Mesothelial cell of epicardium (in vitro differentiated cells): ENCODE measurements at places on chromosomes 2 and 18. TPM values are rescaled to one million over a fixed set of nuclear protein-coding genes. Genes with fewer than 3 reads are reported as not detected.

DNA sequence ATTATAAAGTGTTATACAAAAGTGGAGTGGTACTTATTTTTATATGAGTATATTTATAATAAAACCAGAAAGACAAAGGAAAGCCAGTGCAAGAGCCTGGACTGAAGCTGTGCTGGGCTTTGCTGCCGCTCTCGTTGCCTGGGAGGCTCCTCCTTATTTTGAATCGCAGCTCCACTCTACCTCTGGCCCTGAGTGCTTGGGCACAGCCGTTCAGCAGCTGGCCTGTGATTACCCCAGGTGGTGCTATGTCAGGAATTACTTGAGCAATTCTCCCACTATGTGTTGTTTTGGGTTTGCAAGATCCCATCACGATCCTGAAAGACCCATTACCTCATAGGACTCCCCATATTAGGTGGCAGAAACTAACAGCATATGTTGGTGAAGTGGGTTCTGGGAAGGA lies 53.0 kb upstream of the LCLAT1 start:
- H3K36me3 ChIP-seq: no peaks in the 10 kb centered on the region
- no peaks in the 10 kb centered on the region for H3K4me1 ChIP-seq
- DNase-seq: no peak
- H3K4me3 ChIP-seq: no peak overlapping the region
- H3K27me3 ChIP-seq: peaks cover 7% of the 10 kb centered on the region

Gene CIB4
- total RNA-seq: not detected in 3 replicates

Gene SCN3A
- 0.11 to 0.23 TPM (median 0.16 TPM) in 3 replicates for total RNA-seq

Gene REG3A
- total RNA-seq: not detected in 3 replicates

Gene PASK
- total RNA-seq: 26.1 to 31.0 TPM (median 30.8 TPM) in 3 replicates

Gene SH3RF3
- 2.5 to 2.8 TPM (median 2.7 TPM) in 3 replicates for total RNA-seq

GRCh38 chr2:64838817-64839216 lies 150.4 kb upstream of the SLC1A4 start:
- no peaks in the 10 kb centered on the region for H3K4me1 ChIP-seq
- H3K4me3 ChIP-seq: no peak overlapping the region
- peaks cover under 1% of the 10 kb centered on the region for H3K27me3 ChIP-seq
- no peaks in the 10 kb centered on the region for H3K36me3 ChIP-seq
- no peak overlapping the region for H3K27ac ChIP-seq

DNA sequence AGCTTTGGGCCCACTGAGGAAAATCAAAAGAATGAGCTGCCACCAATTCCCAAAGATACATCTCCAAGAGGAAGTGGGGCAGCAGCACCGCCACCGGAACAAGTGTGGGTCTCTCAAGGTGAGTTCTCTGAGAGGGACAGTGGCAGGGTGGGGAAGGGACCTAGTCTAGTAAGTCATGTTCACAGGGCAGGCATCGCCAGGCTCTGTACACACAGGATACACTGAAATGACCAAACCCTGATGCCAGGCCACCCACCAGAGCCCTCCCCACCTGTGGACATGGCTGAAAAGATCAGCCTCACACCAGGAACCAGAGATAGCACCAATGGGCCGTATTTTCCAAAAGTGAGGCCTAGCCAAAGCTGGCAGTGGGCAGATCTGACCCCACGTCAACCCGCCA lies 108.2 kb upstream of the SMAD2 start:
- H3K36me3 ChIP-seq: peaks cover 5% of the 10 kb centered on the region
- no peak for DNase-seq
- peaks cover 19% of the 10 kb centered on the region for H3K4me1 ChIP-seq
- no peak overlapping the region for H3K4me3 ChIP-seq
- H3K27ac ChIP-seq: no peak overlapping the region

Gene LRP2
- total RNA-seq: 52.1 to 54.3 TPM (median 54.2 TPM) in 3 replicates

DNA sequence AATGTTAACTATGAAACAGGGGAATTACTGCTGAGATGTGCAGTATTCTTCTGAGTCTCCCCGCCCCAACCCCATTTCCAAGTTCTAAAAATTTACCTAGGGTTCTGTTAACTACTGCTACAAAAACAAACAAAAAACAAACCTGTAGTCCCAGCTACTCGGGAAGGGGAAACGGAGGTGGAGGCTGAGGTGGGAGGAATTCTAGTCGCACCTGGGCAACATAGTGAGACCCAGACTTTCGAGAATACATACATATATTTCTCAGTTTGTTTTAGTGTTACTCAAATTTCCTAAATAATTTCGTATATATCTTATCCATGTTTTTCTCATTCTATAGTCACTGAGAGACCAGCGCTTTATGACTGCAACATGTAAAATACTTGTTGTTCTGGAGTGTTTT lies 989 bp downstream of the STAM2 start:
- peak overlapping the region; percentile 100 for H3K27ac ChIP-seq
- H3K4me3 ChIP-seq: peak overlapping the region; percentile 97
- H3K4me1 ChIP-seq: peaks cover 30% of the 10 kb centered on the region

DNA sequence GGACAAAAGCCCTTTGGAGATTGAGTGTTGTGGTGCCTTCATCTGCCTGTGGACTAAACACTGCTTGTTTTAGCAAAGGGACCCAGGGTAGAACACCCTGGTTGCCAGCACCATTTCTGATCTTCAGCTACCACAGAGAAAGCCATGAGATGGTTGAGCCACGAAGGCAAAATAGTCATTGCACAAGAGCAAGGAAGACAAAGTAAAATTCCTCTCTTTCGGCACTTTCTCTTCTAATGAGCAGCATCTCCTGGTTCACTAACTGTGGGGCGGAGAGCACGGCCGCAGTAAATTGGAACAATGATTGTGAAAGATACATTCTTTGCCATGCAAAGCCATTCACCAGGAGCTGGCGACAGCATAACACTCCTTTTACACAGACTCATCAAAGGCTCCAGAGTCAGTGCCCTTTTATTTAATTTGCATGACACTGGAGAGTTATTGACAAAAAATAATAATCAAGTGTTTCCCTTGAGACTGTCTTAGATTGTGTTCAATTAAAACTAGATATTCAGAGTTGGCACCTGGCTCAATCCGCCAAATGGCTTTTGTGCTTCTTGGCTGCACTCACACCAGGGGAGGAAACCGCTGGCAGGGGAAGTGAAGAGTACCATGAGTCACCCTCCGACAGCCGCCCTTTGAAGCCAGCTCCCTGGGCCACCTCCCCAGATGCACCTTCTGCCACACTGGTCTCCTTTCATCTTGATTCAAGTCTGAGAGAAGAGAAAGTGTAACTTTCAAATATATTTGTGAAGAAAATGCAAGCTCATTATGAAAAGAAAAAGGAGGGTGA lies 100.5 kb upstream of the MEIS1 start:
- H3K27me3 ChIP-seq: no peaks in the 10 kb centered on the region
- peaks cover 17% of the 10 kb centered on the region for H3K4me1 ChIP-seq
- H3K27ac ChIP-seq: no peak overlapping the region
- no peaks in the 10 kb centered on the region for H3K36me3 ChIP-seq
- DNase-seq: no peak

DNA sequence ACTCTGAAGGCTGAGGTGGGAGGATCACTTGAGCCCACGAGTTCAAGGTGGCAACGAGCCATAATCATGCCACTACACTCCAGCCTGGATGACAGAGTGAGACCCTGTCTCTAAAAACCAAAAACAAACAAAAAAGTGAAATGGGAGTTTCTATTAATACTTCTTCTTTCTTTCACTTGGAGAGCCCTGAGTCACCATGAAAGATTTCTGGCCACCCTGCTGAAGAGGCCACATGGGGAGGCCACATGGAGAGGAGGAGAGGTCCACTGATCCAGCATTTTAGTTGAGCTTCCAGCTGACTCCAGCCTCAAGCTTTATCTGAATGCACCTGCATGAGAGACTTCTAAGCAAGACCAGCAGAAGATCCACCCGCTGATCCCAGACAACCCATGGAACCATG lies 74.2 kb upstream of the LAPTM4A start:
- H3K4me3 ChIP-seq: no peak overlapping the region
- H3K27me3 ChIP-seq: no peaks in the 10 kb centered on the region
- no peak for DNase-seq
- H3K27ac ChIP-seq: no peak overlapping the region

GRCh38 chr2:160062292-160063005 lies at the start of gene PLA2R1:
Gene PLA2R1, minus strand, starts transcription at chr2:160062615. Its CDS starts 212 bp downstream, at chr2:160062403.
- peak within 1 kb of the TSS; percentile 90 for H3K4me3 ChIP-seq
- DNase-seq: peak; percentile 32
- no peaks in the 10 kb centered on the region for H3K27me3 ChIP-seq
- H3K36me3 ChIP-seq: no peaks in the 10 kb centered on the region
- H3K4me1 ChIP-seq: peaks cover 12% of the 10 kb centered on the region

Gene ASB18
- total RNA-seq: not detected in 3 replicates

DNA sequence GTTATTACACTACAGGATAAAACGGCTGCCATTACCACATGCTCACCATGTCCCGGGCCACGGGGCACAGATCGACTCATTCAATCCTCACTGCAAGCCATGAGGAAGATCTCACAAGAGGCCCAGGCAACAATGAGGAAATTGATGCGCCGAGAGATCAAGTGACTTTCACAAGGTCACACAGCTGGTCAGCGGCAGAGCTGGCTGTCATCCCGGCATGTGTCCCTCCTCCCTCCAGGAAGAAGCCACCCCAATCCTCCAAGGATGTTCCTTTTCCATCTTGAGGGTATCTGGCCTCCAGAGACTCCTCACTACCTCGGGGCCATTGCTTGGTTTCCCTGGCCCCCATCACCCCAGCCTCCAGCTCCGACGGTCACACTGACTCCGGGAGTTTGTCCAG lies 65.3 kb upstream of the GLI2 start:
- peaks cover 6% of the 10 kb centered on the region for H3K4me1 ChIP-seq
- peaks cover 47% of the 10 kb centered on the region for H3K27me3 ChIP-seq
- H3K4me3 ChIP-seq: no peak overlapping the region

- H3K36me3 ChIP-seq: no peaks in the 10 kb centered on the region
- H3K27me3 ChIP-seq: no peaks in the 10 kb centered on the region
- peaks cover 7% of the 10 kb centered on the region for H3K4me1 ChIP-seq
- DNase-seq: no peak
Measured at GRCh38 chr2:64419596-64420165, 34.3 kb upstream of the LGALSL start.

DNA sequence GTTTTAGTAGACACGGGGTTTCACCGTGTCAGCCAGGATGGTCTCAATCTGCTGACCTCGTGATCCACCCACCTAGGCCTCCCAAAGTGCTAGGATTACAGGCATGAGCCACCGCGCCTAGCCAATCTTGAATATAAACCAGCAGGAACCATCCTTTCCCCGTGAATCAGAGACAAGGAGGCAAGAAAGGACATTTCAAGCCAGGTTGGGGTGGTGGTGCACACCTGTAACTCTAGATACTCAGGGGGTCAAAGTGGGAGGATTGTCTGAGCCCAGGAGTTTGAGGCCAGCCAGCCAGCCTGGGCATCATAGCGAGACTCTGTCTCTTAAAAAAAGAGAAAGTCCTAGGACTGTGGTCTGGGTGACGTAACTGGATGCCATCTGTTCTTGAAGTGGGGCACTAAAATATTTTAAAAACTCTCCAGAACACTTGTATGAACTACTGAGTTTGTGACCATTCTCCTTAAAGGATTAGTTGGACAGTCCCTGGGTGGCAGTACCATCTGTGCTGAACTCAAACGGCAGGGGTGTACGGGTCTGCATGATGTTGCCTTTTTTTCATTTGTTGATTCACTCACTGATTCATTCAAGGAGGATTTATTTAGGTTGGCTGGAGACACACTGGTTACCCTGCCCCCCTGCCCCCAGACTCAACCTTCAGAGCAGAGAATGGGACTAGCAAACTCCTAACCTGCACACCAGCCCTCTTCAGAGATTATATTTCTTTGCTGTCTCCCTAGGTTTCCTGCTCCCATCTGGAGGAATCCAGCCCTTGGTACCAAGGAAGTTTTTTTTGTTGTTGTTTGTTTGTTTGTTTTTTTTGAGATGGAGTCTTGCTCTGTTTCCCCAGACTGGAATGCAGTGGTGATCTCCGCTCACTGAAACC lies 2.9 kb upstream of the TLX2 start:
- no peak overlapping the region for H3K27ac ChIP-seq
- H3K4me3 ChIP-seq: no peak overlapping the region
- peaks cover 65% of the 10 kb centered on the region for H3K27me3 ChIP-seq

Gene PROKR1
- 0.09 to 0.14 TPM (median 0.11 TPM) in 3 replicates for total RNA-seq

Gene CD28
- total RNA-seq: not detected in 3 replicates

Gene KIF5C
- 1.3 to 2.3 TPM (median 1.3 TPM) in 3 replicates for total RNA-seq

- H3K27ac ChIP-seq: peak overlapping the region; percentile 47
- no peak overlapping the region for H3K4me3 ChIP-seq
- DNase-seq: no peak
- H3K4me1 ChIP-seq: peaks cover 27% of the 10 kb centered on the region
- peaks cover 3% of the 10 kb centered on the region for H3K27me3 ChIP-seq
- H3K36me3 ChIP-seq: no peaks in the 10 kb centered on the region
Measured at GRCh38 chr18:49658823-49659404, 97.1 kb downstream of the LIPG start.

Gene CYRIA
- total RNA-seq: 3.9 to 4.5 TPM (median 4.0 TPM) in 3 replicates

DNA sequence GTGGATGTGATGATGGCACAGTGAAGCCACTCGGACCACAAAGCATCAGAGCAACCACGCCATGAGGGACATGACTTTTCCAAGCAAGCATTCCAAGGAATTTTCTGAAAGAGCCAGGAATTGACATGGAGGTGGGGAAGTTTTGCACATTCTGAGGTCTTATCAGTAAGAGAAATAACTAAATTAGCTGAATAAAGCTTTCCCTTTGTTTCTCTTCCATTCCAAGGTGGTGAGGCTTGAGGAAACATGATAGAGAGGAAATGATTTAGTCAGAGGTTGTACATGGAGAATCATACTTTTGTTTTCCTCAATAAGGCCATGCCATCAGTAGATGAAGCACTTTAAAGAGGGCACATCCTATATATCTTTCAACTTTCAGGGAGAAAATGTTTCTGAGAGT lies 115.7 kb upstream of the MMADHC start:
- peaks cover 5% of the 10 kb centered on the region for H3K36me3 ChIP-seq
- H3K4me1 ChIP-seq: peaks cover 11% of the 10 kb centered on the region
- no peak overlapping the region for H3K4me3 ChIP-seq
- H3K27me3 ChIP-seq: no peaks in the 10 kb centered on the region

DNA sequence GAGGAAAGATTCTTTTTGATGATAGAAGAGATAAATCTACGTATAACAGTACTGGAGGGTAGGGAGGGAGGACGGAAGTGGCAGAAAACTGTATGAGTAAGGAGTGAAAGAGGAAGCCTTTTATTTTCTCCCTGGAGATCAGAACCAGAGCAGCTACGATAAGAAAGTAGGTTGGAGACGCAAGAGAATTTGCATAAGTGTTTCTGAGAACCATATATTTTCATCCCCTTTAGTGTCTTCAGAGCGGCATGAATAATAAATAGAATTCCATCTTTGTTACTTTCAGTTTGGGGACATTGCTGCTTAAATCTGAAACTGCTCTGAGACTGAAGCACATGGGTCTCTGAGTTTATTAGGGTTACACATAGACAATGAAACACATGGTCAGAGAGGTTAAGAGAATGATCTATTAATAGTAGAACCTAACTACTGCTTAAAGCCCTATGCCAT lies 230.2 kb upstream of the TNP1 start:
- H3K4me3 ChIP-seq: no peak overlapping the region
- H3K4me1 ChIP-seq: peaks cover 10% of the 10 kb centered on the region
- no peak for DNase-seq
- no peaks in the 10 kb centered on the region for H3K27me3 ChIP-seq
- no peaks in the 10 kb centered on the region for H3K36me3 ChIP-seq

- H3K4me1 ChIP-seq: no peaks in the 10 kb centered on the region
- peaks cover 32% of the 10 kb centered on the region for H3K36me3 ChIP-seq
- H3K27me3 ChIP-seq: no peaks in the 10 kb centered on the region
- peak overlapping the region; percentile 75 for H3K27ac ChIP-seq
- no peak overlapping the region for H3K4me3 ChIP-seq
Measured at GRCh38 chr2:71410696-71411095, 42.7 kb upstream of the DYSF start.

Gene FBXO15
- 1.6 to 2.3 TPM (median 2.2 TPM) in 3 replicates for total RNA-seq
